ENCODE measurements at places on chromosomes 2 and 18. TPM values are rescaled to one million over a fixed set of nuclear protein-coding genes. Genes with fewer than 3 reads are reported as not detected.
A peak's percentile ranks its signal among the peaks of the same experiment; 100 is the strongest.

HIBCH gene
- 33.7 TPM for total RNA-seq

ANKRD53 gene
- 1.2 TPM for total RNA-seq

PUM2 gene
- 110 TPM for total RNA-seq

MTCL1 gene
- 18.4 TPM for total RNA-seq

BOLL gene
- not detected for total RNA-seq

ALPG gene
- total RNA-seq = not detected

HNMT gene
- total RNA-seq = 5.5 TPM

AFF3 gene
- 20.9 TPM for total RNA-seq

KLHL30 gene
- total RNA-seq = 0.25 TPM

ERMN gene
- 0.44 TPM for total RNA-seq

DNA sequence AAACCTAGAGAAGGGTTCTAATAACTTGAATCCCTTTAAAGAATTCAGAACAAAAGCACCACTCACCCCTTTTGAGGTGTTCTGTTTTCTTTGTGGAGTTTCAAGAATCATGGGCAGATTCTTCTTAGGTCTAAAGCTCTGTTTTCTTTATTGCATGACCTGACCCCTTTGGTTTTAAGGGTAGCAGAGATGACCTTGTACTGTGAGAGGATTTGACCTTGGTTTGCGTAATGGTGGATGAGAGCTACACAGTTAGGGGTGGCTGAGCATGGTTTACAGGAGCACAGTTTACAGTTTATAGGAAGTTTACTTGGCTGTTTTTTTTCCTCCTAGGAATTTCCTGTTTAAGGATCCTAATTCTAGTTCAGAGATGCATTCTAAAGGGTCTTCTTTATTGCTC, 1095.6 kb upstream of the NRXN1 start:
- no peak for DNase-seq

DNA sequence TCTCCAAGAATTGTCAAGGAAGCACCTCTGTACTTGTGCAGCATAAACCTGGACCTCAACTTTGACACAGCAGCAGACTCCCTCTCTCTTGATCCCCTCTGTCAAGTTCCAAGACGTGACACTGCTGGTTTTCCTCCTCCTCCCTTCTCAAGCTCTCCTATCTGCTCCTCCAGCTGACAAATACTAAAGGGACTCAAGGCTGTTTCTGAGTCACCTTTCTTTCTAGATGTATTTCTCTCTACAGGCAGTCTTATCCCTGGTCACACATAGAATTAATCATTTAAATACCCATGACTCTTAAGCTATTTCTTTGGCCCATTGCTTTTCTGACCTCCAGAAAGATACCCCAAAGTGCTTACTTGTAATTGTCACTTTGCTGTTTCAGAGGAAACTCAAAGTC, 53.5 kb downstream of the SEPTIN10 start:
- no peak for DNase-seq

- DNase-seq = no peak
Observed at GRCh38 chr18:12554796-12555388, 103.0 kb downstream of the SPIRE1 start.

GRCh38 chr2:1321321-1321720, 91.9 kb upstream of the TPO start:
- DNase-seq = no peak

DNA sequence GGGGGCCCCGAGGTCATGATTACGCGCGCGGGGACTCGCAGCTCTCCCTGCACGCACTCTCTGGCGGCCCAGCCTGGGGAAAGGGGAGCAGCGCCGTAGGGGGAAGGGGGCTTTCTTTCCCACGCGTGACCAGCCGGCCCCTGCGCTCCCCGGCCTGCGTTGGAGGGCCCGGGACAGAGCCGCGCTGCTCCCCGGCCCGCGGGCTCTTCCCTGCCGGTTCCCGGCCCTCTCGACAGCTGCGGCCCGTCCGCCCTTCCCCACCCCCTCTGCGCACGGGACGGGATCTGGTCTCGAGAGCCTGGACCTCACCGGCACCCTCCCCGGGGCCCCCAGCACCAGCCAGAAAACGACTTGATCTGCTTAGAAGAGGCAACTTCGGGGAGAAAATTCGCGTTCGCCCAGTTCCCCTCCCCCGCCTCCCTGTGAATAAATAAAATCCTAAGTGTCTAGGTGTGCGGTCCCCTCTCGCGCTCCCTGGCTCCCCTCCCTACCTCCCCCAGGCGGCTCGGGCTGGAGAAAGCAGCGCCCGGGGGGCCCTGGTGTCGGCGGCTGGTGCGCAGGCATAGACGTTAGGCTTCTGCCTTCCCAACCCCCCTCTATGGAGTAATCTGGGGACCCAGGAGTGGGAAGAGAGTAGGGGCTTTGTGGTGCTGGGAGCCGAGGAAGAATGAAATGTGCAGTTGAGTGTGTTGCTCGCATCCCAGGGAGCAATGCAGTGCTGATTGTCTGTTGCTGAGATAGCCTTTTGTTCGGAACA, 803 bp upstream of the FIGN start:
- DNase-seq = peak; percentile 65

GRCh38 chr2:171523088-171524017, 1.1 kb downstream of the CYBRD1 start:
- DNase-seq = peak; percentile 53

GRCh38 chr2:165434865-165435496, 34.5 kb upstream of the CSRNP3 start:
- DNase-seq = no peak

- no peak for DNase-seq
Observed at GRCh38 chr2:100365434-100365833, 43.1 kb upstream of the LONRF2 start.

DNA sequence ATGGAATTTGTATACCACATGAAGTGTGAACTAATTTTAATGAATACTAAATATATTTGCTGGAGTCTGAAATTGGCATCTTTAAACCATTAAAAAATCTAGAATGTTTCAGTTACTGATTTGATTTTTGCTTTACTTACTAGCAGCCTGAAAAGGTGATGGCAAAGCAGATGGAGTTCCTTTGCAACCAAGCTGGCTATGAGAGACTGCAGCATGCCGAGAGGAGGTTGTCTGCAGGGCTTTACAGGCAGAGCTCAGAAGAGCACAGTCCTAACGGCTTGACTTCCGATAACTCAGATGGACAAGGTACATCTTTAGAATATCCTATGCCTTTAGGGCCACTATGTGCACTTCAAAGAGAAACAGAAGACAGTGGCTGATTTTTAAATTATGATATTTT, 36.5 kb downstream of the NAB1 start:
- DNase-seq = no peak

DNA sequence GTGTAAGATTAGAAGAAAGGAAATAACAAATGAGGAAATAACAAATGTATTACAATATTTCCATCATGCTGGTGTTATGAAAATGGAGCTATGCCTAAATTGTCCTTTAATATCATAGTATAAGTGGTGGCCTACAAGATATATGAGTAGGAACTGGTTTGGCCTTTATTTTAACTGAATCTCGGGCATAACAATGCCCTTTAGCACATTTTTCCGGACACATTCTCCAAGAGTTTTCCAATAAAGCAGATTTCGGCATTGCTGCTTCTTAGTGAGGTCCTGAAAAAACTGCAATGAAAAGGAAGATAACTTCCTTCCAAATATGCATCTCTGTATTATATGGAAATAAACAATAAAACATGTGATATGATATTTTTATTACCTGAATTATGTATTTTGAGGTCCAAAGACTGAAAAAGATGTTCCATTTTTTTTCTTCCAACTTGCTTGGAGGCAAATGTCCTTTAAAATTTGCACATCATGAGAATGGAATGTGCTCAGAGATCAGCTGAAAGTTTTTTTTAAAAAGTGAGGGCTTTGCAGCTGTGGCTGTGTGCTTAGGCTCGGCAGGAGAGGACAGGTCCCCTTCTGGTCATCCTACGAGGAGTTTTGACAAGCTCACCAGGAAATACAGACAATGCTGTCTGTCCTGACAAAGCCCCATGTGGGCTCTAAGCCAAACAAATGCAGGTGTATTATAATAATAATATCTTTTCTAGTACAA, 132.3 kb upstream of the RND3 start:
- no peak for DNase-seq

DNA sequence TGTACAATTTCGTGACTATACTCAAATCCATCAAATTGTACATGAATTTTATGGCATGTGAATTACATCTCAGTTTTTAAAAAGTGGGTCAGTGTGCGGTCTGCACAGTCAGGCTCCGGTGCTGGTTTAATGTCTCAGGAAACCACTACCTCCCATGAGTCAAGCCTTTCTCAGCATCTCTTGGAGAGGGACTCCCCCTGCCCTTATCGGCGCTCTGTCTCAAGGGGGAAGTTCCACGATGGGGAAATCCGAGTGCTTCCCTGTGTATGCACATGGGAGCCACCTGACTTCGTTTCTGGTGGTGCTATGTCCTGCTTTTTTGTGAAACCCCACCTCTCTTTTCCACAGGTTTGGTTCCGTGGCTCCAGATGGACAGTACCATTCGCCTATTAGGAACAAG, 72.5 kb downstream of the ACOXL start:
- no peak for DNase-seq

DNA sequence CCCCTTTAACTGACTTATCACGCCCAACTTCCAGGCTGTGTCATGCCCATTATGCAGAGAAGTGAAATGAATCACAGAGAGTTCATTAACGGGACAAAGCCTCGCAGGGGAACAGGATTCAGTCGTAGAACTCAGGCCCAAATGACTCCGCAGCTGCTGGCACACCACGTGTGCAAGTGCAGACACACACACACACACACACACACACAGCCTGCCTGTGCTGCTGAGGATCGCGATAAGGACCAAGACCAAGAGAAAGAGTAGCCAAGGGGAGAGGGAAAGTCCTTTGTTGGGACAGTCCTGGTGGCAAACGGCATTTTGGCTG, 90.0 kb upstream of the TAF1B start:
- DNase-seq = no peak

DNA sequence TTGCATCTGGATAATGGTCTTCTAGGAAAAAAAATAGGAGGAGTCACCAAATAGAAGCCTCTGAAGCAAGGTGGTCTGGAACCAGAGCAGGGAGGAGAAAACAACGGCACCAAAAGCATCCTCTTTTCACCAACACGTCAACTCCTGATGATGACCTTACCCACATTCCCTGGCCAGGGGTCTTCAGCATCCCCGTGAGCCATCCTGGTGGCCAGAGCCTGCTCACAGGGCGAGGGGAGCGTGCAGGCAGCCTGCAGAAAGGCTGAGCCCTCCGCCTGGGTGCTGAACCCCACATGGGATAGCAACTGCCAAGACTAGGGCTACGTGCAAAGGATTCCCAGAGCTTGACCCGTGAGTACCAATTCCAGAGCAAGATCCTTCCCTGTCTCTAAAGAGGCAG, 191.0 kb downstream of the NDUFA10 start:
- no peak for DNase-seq

DNA sequence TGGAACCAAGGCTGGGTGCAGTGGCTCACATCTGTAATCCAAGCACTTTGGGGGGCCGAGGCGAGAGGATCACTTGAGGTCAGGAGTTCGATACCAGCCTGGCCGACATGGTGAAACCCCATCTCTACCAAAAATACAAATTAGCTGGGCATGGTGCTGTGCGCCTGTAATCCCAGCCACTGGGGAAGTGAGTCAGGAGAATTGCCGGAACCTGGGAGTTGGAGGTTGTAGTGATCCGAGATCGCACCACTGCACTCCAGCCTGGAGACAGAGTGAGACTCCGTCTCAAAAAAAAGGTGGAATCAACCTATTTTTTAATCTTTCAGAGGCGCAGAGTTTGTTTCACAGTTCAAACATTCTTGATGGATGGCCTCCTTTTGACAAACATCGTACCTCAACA, 24.5 kb upstream of the ATP8B1 start:
- DNase-seq = no peak

DNA sequence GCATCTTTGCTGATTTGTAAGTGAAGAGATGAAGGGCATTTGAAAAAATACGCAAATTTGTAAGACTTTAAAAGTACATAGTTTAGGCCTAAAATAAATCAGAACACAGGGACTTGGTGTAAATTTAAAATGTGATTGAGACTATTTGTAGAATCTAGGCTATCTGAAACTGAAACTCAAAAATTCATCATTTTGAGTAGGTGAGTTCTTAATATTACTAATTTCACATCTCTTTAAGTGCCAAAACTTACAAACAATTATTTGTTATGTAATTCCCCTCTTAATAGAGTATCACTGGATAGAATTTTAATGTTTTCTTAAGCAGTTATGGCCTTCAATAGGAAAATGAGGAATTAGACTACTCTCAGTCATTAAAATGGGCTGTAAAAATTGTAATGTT, 14.0 kb upstream of the HRH4 start:
- DNase-seq = no peak

DNA sequence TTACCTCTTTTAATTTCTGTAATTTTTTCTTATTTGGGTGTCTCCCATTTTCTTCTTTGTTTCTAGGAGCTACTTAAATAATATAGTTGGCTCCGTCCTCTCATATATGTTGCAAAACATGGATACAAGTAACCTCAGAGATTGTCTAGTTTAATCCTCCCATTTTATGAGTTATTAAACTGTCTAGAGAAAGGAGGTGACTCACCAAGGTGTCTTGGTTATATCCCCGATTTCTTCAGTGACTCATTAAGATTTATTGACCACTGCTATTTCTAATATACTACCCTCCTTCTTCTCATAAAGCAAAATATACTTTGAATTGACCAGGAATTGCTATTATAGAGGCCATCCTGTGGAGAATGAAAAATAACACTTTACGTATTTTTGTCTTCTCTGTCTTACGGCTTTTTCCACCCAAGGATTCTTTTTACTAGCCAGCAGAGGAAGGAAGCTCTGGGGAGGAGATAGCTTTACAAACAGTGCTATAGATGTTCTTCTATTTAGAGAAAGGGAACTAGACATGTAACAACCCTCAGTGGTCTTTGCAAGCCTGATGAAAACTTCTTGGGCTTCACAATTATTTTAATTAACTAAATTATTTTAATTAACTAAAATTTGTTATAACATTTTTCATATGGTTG, 300.4 kb upstream of the TNP1 start:
- no peak for DNase-seq

DNA sequence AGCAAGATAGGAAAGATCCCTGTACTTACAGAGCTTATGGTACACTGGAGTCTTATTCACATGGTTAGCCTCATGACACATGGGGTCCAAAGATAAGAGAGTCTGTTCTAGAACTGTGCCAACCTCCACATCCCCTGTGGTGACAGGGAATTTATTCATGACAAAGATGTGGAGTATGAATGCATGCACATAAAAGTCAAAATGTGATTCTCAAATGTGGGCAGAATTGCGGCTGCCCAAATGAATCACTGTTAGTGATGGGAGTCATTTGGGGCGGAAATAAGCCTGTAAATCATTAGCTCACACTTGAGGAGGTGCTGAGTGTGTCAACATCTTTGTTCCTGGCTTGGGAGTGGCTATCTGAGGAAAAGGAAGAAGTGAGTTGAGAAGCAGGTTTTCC, 560.6 kb downstream of the SLC4A3 start:
- no peak for DNase-seq

- DNase-seq = no peak
Observed at GRCh38 chr2:217189747-217190146, 329.9 kb upstream of the TNP1 start.

DNA sequence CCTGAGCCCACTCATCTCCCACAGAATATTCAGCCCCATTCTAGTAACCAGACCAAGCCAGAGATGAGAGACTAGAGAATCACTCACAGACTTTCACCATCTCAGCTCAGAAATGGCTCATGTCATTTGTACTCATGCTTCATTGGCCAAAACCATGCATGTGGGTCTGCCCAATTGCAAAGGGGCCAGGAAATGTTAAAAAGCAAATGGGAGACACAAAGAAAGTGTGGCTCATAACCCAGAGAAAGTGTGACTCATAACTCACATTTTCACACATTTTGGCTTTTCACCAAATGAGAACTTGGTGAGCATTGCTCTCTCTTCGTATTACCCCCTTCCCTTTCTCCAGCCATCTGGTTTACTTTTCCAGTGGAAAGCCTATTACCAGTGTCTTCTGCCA, 66.2 kb downstream of the MDH1 start:
- DNase-seq = no peak
